ENCODE measurements at places on chromosomes 7 and 10.

- peak; percentile 76 for DNase-seq
Observed at GRCh38 chr7:127667017-127667670, 15.2 kb downstream of the SND1 start.

- DNase-seq, result no peak
Observed at GRCh38 chr7:137449016-137449415, 105.5 kb upstream of the PTN start.

DNA sequence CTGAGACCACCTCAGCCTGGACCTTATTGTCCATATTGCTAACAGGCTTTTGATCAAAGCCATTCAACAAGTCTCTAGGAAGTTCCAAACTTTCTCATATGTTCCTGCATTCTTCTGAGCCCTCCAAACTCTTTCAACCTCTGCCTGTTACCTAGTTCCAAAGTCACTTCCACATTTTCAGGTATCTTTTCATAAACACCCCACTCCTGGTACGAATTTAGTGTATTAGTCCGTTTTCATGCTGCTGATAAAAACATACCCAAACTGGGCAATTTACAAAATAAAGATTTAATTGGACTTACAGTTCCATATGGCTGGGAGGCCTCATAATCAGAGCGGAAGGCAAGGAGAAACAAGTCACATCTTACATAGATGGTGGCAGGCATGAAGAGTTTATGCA is 836.8 kb downstream of the SORCS1 start:
- DNase-seq, result no peak

GRCh38 chr10:131149586-131149985 is 161.9 kb downstream of the TCERG1L start:
- DNase-seq, result no peak

- DNase-seq, result peak; percentile 92
Observed at GRCh38 chr7:36658335-36659171, 65.7 kb downstream of the AOAH start.

DNA sequence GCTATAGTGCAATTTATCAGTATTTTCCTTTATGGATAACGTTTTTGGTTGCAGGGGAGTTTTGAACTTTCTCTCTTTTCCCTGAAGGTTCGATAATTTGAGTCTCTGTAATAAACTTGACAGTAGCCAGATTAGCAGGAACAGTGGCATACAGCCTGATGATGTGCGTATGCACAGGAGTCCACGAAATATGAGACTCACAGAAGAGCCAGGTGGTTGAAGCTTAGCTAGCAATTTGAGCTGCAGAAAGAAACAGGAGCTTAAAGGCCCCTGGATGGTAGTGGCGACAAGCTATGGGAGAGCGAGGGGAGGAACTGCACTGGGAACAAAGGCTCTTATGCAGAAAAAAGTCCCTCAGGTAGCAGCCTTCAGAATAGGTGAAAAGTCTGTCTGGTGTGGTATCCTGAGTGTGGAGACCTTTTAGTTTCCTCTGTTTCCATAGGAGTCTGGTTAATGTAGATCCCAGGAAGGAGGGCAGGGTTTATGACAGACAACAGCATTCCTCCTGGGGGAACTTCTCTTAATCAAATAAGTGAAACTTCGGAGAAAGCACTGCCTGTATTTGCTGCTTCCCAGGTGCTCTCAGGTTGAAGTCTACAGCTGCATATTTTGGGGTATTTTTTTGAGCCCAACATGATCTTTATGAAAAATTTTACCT is 32.7 kb downstream of the FANK1 start:
- DNase-seq, result no peak

GRCh38 chr10:100192350-100192749 is 6.5 kb upstream of the ERLIN1 start:
- no peak for DNase-seq

DNA sequence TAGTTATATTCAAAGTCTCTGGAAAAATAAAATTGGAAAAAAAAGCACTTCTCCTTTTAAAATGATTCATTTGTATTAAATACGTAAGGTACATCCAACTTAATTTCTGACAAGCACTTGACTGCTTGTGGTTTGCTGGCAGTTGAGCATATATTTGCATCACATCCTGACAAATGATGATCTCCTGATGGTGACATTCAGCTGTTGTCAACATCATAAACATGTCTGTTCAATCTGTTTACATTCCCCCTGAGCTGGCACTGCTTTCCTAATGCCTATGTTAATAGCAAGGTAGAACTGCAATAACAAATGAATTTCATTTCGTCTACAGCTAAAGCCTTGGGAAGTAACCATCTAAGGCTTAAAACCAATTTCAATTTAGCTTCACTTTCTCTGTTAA is 24.4 kb downstream of the TSPAN12 start:
- no peak for DNase-seq

DNA sequence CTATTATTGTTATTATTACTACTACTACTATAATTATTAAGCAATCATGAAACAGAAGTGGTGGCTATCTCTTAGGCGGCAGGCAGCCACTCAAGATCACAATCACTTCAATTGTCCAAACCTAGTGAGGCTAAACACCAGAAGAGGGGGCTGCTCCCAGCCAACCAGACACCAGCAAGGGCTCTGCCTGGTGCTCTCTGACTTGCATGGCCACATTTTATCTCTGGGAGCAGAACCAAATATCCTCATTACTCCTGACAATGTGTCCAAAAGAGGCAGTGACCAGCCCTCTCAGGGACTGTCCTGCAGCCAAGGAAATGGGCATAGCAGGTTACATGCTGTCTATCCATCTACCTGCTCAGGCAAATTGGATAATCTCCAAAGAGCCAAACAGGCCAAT is 187.4 kb upstream of the PDE1C start:
- DNase-seq, result no peak

GRCh38 chr10:86648704-86649427 is 5.5 kb upstream of the OPN4 start:
- peak; percentile 88 for DNase-seq

DNA sequence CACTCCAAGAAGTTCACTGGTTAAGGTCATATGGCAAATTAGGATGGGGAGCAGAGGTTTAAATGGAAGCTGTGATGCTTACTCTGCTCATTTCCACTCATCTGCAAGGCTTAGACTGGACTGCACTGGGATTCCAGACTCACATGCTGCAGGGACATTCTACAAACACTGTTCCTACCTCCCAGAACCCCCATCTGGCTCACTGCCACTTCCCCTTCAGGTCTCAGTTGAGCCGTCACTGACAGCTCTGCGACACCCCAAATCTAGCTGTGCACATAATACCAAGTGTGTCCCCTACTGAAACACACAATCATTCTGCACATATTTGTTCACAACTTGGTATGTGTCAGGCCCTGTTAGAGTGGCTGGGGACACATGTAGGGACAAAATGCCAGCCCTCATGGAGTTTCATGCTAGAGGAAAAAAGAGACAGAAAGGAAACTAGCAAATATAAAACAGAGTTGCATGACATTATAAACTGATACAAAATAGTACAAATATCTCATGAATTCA is 5.4 kb downstream of the PRKCQ start:
- no peak for DNase-seq

- DNase-seq, result no peak
Observed at GRCh38 chr7:70439651-70440050, 692.3 kb upstream of the GALNT17 start.

DNA sequence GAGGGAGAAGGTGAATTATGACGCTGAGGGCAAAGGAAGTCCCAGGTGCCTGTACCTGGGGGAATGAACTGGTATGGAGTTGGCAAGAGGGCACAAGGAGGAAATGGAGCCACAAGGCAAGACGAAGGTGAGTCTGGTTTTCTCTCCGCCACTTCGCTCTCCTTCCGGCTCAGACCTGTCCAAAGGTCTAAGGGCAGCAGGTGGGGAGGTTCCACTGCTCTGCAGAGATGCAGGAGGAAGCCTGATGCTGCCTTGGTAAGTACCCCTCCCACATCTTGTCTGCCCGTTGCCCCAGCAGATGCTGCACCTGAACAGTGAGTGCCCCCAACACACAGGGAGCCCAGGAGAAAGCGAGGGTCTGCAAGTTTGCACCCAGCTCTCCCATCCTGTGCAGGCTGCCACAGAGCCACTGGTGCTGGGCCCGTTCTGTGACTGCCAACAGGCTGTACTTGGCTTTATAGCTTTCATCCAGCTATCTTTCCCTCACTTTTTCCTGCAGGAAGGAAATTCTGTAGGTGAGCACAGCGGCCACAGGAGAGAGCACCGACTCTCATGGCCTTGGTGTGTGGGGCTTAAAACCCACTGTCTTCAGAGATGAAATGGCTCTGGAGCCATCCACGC is 235.2 kb downstream of the COBL start:
- DNase-seq, result no peak

- DNase-seq, result no peak
Observed at GRCh38 chr7:46363688-46364087, 442.6 kb upstream of the IGFBP3 start.

GRCh38 chr10:96768136-96768535 is 47.8 kb upstream of the PIK3AP1 start:
- DNase-seq, result no peak

- peak; percentile 100 for DNase-seq
Observed at GRCh38 chr7:25854608-25855497, 297.1 kb upstream of the NFE2L3 start.

DNA sequence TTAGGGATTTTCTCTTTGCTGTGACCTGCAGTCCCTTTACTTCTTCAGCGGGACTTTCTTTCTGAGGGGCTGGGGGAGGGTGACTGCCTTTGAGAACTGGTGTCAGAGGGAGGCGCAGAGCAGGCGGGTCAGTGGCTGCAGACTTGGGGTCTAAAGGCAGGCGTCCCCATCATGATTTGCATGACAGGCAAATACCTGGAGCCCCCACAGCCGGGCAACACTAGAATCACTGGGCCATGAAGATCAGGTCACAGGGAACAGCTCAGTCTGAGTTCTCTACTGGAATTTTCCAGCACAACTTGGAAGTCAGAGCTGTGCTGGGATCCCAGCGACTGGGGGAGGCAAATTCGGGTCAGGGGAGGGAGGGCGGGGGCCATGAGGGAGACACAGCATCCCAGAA is 29.2 kb upstream of the PITRM1 start:
- DNase-seq, result no peak

DNA sequence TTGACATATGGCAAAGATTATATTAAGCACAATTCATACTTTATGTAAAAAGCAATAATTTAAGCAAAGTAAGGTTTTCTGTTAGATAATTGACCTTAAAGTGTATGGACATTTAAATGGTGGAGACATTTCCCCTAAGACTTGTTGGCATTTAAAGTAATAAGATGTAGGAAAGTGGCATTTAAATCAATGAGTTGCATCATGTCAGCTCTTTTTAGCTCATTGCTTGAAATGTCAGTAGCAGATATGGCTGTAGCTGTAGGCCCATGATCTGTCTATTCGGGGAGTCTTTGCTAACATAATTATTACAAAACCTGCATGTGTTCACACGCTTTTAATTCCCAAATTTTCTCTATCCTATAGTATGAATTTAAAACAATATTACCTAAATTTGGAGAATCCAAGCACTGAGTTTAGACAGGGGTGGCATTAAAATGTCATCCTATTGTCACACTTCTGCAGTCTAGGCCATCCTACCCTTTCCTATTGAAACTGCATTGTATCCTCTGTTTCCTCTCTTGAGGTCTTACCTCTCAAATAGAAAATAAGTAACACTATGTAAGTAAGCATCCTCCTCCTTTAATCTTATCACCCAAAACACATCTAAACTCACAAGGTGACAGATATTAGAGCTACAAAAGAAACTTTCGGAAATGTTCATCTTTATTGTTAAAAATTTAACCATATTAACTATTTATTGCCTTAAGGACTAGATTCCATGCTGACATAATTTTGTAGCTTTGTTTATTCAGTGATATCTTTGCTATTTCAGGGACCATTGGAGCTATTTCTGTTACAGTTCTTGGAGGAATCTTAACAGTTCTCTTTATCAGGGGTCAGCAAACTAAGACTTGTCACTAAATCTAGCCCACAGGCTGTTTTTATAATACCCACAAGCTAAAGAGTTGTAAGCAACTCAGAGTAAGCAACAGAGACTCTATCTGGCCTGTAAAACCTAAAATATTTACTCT is 91.2 kb downstream of the LCOR start:
- no peak for DNase-seq

GRCh38 chr7:17903337-17903736 is 37.0 kb downstream of the SNX13 start:
- DNase-seq, result no peak

GRCh38 chr10:49309691-49310411 is 10.9 kb downstream of the C10orf71 start:
- DNase-seq, result no peak

DNA sequence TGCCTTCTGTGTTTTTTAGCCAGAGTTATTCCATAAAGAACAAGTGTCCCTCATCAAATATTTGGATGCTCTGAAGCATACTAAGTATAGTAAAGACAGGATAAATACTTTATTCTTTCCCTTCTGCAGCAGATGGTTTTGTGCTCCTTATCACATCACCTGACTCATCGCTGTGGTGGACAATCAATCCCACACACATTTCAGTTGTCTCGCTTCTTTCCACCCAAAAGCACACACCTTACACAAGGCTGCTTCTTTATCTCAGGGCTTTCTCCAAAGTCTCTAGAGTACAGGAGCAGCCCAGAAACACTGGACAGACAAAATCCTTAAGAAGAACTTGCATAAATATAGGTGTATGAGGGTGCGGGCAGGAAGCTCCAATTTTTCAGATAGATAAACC is 43.4 kb downstream of the IGF2BP3 start:
- DNase-seq, result no peak

GRCh38 chr7:87219545-87220025 is at the start of gene TMEM243:
Gene TMEM243, minus strand, starts transcription at chr7:87219732. Its CDS starts 229 bp downstream, at chr7:87219503.
- DNase-seq, result peak; percentile 63

GRCh38 chr7:2510909-2511768 is 8.4 kb upstream of the LFNG start:
- DNase-seq, result no peak

GRCh38 chr7:134778941-134779740 is at the start of gene CALD1:
Gene CALD1, plus strand, starts transcription at chr7:134779634. Its CDS starts 88,100 bp downstream, at chr7:134867734.
- DNase-seq, result peak; percentile 97

DNA sequence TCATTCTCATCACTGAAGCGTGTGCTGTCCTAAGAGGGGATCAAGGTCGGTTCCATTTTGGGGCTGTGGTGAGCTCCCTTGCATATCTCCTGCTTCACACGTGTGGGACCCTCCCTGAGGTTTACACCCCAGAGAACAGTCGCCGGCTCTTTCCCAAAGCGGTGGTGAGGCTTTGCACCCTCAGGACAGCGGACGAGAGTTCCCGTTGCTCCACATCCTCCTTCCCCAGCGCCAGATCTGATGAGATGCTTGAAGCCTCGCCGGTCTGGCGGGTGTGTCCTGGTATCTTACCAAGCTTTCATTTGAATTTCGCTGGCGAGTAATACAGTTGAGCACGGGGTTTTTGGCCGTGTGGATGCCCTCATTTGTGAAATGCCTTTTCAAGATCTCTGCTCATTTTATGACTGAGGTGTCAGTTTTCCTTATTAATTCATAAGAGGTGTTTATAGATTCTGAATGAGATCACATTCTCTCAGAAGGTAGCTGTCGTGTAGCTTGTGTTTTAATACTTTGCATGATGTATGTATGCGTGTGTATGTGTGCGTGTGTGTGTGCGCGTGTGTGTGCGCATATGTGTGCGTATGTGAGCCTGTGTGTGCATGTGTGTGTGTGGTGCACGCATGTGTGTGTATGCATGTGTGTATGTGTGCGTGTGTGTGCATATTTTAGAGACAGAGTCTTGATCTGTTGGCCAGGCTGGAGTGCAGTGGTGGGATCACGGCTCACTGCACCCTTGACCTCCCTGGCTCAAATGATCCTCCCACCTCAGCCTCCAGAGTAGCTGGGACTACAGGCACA is 30.7 kb downstream of the ELFN1 start:
- no peak for DNase-seq

Data from fibroblast of mammary gland (primary cell).